Hematopoietic multipotent progenitor cell (in vitro differentiated cells): ENCODE measurements at places on chromosomes 4 and X.

GRCh38 chrX:9341291-9342201 lies 123.3 kb upstream of the TBL1X start:
- peak; percentile 71 for DNase-seq

GRCh38 chr4:87732033-87732765 lies 67.2 kb upstream of the IBSP start:
- no peak for DNase-seq

- DNase-seq, result no peak
Observed at GRCh38 chr4:127772769-127773671, 9.1 kb upstream of the HSPA4L start.

- no peak for DNase-seq
Observed at GRCh38 chrX:39688576-39689375, 409.0 kb downstream of the BCOR start.

DNA sequence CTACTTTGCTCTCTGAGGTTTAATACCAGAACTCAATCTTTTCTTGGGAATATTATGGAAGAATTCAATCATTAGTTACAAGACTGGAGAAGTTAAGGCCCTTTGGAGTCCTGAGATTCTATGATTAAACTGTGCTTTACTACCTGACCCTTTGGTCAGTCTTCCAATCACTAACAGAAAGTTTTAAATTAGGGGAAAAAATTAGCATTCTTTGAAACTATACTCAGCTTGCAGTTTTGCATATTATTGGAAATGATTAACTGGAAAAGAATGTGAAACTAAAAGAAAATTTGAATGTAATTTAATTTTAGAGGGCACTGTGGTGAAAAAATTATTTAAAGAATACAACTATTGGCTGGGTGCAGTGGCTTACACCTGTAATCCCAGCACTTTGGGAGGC lies 18.7 kb upstream of the GPR34 start:
- no peak for DNase-seq
